ENCODE measurements at places on chromosomes 6 and 20.

DNA sequence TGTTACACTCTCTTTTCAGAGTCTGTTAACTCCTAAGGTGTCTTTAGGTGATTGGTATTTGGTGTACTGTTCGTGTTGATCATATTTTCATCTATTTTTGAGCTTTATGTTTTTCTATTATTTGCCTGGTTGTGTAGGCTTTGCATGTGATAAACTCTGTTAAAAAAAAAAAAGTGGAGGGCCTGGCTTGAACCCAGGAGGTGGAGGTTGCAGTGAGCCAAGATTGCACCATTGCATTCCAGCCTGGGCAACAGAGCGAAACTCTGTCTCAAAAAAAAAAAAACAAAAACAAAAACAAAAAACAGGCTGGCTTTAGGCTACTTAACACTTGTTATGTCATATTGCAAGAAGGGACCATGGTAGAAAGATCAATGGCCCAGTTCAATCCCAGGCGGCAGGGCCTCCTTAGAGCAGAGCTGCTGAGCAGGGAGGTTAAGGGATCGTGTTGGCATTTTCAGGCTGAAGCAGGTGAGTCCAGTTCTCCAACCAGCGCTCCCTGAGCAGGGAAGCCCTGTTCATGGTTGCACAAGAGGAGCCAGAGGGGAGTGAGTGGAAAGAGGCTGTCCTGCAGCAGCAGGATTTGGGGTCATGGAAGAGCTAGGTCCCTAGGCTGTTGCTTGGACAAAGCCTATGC lies 8.5 kb downstream of the PYGB start:
- no peak for DNase-seq

DNA sequence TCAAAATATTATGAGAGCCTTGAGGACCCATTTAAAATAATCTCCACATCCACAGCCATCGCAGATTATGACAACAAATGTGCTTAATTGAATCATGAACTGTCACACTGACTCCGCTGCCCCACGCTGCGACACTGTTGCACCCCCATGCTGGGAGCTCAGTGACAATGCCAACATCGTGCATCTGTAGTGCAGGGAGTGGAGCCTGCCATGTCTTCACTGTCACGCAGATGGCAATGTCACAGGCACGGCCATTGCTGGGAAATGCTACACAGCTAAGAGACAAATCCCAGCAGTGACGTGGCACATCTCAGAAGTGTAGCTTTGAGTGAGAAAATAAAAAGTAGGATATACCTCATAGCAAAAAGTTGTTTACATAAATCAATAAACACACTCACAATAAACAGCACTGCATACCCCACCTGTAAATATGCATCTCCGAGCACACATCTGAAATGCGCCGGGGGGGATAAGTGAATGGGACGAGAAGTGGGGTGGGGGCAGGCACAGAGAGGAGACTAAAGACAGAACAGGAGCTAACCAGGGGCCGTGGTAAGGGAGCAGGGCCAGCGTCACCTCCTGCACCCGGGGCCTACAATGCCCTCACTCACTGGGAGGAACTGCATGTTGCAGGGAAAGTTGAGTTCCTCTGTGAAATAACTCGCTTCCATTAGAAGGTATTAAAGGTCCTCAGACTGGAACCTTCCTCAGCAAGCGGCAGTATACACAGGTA lies 349.9 kb downstream of the THBS2 start:
- no peak for DNase-seq

DNA sequence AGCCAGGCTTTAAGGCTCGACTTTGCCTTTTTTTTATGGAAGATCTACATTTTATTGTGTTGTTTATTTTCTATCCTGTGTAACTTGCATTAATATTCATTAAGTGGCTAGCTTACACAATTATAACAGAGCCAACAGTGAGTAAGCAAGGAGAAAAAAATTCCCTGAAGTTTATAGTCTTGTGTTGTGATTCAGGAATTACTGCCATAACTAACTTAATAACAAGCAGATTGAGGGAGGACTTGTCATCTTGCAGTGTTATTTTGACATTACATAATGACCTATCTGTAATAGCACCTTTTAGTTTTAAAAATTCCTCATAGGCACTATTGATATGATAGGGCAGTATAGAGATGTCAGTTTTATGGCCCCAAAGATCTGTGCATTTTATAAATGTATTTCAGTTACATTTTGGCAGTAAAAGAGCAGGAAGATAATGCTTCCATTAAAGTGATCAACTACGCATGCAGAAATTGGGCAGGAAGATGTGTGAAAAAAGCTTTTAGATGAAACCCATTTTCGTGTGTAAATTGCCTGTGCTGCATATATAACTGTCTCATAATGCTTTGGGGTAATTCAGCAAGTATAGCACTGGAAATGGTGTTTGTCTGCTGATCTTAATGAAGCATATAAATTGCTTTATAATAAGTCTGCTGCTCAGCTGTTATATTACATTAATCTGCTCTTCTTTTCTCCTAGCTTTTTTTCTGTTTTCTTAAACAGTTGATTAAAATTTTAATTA lies 123.0 kb downstream of the SMAP1 start:
- no peak for DNase-seq

GRCh38 chr20:21092806-21093205 lies 13.4 kb downstream of the LINC00237 start:
- DNase-seq = no peak

Data from activated naive CD4-positive, alpha-beta T cell treated with anti-CD3 and anti-CD28 coated beads, Interleukin-2, amount 50 U/mL, for 16 hours (primary cell).